ENCODE measurements at places on chromosomes 16 and 17.

DNA sequence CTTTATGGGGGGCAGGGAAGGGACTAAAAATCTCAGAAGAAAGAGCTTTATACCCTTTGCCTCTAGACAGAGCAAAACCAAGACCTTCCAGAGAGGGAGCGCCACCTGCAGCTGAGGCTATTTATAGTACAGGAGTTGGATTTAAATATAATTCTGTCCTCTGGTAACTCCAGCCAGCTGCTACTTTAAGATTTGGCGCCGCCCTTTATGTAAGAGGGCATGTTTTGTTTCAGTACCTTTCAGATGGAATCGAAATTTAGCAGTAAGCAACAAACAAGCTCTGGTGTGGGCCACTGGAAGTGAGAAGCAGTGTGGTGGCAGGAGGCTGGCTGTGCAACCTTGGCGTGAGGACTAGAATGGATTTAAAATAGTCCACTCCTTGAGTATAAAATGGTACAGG lies 5.2 kb upstream of the GUCY2D start:
- no peak for DNase-seq

GRCh38 chr16:85605912-85606841 lies 6.9 kb upstream of the GSE1 start:
- DNase-seq, result no peak

- DNase-seq, result no peak
Observed at GRCh38 chr17:44844390-44844830, 3.3 kb upstream of the HIGD1B start.

DNA sequence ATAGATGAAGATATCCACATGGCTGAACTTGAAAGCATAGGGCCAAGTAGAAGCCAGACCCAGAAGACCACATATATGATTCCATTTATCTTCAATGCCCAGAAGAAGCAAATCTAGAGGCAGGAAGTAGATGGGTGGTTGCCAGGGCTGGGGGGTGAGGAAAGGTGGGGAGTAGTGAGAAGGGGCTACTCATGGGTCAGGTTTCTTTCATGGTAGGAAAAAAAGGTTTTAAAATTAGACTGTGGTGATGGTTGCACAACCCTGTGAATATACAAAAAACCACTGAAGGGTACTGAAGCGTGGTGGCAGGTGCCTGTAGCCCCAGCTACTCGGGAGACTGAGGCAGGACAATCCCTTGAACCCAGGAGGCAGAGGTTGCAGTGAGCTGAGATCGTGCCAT lies 5.4 kb downstream of the CD2BP2 start:
- no peak for DNase-seq

- DNase-seq, result no peak
Observed at GRCh38 chr16:86768228-86768791, 190.0 kb downstream of the FOXL1 start.

- DNase-seq, result no peak
Observed at GRCh38 chr16:4316864-4317531, 1.1 kb downstream of the GLIS2 start.

GRCh38 chr17:41763327-41763726 lies 23.2 kb downstream of the JUP start:
- DNase-seq, result no peak

DNA sequence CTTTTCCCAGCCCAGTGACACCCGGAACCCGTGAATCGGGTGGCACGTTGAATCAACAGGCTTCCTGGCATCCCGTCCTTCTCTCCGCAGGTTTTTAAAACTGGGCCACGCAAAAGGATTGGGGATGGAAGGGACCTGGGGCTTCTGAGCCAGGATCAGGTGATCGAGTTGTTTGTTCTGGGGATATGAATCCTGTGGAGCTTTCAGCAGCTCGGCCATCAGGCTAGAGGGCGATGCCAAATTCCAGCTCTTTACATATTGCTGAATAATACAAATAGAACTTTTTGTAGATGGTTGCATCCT lies 473 bp downstream of the SUPT6H start:
- DNase-seq, result no peak

DNA sequence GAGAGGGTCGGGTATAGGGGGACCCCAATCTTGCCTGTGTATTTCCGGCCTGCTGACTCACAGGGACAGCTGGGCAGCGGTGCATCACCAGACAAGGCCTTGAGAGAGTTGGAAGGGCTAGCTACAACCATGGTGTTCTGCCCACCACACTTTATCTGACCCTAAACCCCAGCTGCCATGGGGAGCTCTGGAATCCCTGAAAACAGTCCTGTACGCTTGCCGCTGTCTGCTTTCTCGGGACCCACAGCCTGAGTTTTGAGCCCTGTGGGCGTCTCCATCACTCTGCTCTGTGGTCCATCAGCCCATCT lies 100.4 kb upstream of the GSE1 start:
- DNase-seq, result no peak

DNA sequence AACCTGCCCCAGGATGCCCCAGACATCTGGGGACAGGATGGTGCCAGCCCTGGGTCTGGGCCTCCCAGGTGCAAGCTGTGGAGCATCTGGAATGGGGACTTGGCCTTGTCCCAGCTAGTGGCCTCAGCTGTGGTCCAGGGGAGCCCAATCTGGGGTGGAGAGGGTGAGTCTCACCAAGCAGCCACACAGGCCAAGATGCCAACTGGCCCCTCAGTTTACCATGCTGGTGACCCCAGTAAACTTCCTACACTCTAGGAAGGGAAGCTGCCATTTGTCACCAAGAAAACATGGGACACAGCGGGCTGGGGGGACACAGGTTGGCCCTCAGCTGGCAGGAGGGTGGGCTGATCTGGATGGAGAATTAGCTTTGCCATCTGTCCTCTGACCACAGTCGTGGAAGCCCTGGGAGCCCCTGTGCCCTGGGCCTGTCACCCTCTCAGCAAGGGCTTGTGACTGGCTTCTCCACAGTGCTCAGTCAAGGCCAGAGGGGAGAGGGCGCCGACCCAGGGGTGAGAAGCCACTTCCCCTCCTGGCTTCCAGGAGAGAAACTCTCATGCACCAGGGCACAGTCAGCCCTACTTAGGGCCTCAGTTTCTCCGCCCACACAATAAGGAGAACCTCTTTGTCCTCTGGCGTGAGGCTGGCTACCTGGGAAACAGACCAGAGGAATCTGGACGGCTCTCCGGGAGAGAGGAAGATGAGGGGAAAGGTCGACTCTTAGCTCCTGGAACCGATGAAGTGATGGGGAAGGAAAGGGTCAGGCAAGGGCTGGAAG lies 126.4 kb upstream of the SMURF2 start:
- DNase-seq, result no peak

GRCh38 chr17:58808609-58809563 lies 53.2 kb downstream of the PPM1E start:
- no peak for DNase-seq

GRCh38 chr17:13597723-13598347 lies 3.9 kb downstream of the HS3ST3A1 start:
- no peak for DNase-seq

DNA sequence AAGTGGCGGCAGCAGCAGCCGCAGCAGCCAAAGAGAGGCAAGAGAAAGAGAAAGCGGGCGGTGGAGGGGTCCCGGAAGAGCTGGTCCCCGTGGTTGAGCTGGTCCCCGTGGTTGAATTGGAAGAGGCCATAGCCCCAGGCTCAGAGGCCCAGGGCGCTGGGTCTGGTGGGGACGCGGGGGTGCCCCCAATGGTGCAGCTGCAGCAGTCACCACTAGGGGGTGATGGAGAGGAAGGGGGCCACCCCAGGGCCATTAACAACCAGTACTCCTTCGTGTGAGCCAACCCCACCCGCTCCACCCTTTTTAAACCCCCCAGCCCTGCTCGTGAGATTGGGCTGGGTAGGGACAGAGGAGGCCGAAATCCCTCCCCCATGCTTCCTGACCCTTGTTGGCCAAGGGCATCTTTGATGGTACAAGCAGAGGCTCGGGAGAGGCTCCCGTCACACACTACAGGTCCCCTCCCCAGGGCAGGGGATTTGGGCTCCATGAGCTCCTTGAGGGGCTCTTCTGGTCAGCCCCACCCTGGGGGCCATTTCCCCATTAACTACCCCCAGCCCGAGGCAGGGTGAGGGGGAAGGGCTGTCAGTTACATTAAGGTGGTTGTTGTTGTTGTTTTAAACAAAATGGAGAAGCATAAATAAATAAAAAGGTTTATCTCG lies 4.6 kb upstream of the ATP2A1 start:
- no peak for DNase-seq

DNA sequence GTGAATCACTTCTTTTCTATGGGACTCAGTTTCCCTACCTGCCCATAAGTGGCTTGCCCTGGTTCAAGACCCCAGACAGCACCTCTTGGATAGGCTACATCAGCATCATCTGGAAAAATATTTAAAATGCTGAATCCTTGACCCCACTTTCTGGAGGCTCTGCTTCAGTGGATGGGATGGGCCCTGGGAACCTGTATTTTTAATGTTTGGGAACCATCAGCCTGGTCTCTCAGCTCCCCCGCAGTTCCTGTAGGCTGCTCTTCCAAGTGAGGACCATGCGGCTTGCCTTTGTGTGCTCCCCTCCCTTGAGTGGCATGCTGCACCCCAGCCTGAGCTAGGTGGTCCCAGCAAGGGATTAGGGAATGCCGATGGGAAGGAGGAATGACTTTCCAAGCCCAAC lies 68.3 kb upstream of the CRHR1 start:
- DNase-seq, result no peak

- DNase-seq, result no peak
Observed at GRCh38 chr17:74307984-74308773, 17.8 kb upstream of the KIF19 start.

DNA sequence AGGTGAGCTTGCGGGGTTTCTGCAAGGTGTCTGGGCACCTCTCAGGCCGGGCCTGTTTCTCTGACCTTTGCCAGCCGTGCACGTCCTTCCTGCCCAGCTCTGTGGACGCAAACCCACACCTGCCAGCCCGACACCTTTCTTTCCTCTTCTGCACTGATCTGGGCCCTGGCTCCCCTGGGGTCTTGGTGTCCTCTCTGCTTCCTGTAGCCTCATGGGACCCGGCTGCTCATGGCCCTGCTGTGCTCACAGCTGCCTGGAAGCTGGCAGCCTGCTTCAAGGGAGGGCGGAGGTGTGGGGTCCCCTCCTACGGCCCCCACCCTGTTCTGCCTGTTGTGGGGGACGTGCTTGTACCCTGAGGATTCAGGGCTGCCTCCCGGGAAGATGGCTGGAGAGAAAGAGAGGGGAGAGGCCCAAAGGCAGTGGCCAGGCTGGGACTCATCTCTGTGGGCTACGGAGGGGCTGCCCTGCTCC lies 342.4 kb downstream of the SEC14L1 start:
- no peak for DNase-seq

DNA sequence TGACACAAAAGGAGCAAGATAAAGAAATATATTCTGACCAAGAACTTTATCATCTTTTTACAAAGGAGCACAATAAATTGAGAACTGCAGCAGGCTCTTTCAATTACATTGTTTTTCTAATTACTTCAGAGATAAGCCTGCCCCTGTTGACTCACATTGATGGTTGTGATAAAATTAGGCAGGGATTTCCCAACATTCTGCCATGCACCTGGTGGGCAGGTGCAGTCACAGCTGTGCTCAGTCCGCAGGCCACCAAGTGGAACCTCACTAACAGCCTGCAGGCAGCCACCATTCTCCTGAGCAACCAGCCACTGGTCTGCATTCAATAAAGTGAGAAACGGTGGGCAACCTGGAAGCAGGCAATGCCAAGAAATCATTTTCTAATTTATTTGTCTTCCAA lies 5.1 kb downstream of the FANCA start:
- no peak for DNase-seq

DNA sequence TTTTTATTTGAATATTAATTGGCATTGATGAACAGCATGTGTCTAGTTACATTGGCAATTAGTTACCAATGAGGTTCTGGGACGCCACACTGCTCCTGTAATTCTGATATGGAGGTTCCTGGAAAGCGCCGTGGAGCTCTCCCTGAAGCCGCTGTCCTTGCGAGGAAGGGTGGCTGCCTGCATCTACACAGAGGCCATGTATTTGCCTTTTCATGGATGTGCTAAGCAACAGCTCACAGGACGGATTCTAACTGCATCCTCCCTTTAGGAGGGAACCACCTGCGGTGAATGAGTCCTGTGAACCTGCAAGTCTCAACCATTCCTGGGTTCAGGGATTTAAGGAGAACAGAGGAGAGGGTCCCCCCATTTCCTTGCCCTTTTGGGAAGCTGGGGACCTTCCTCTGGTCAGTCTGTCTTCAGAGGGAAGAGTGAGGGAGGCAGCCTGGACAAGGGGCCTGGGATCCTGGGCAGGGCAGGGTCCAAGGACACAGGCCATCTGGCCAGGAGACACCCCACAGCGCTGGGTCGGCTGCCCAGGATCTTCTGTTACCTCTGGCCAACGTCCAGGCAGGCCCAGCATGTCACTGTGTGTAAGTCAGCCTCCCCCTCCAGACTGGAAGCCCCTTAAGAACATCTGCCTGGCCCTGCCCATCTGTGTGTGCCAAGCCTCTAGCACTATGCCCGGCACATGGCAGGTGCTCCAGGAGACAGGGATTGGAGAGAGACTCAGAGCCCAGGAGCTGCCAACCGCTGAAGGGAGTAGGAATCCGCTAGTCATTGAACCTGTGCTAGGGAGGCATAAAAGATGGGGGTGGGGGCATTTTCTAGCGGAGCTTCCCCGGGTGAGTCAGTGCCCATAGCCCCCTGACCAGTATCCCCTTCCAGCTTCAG lies 314.1 kb upstream of the TNRC6C start:
- DNase-seq, result no peak

- DNase-seq, result no peak
Observed at GRCh38 chr16:49939495-49939894, 83.6 kb upstream of the ZNF423 start.

DNA sequence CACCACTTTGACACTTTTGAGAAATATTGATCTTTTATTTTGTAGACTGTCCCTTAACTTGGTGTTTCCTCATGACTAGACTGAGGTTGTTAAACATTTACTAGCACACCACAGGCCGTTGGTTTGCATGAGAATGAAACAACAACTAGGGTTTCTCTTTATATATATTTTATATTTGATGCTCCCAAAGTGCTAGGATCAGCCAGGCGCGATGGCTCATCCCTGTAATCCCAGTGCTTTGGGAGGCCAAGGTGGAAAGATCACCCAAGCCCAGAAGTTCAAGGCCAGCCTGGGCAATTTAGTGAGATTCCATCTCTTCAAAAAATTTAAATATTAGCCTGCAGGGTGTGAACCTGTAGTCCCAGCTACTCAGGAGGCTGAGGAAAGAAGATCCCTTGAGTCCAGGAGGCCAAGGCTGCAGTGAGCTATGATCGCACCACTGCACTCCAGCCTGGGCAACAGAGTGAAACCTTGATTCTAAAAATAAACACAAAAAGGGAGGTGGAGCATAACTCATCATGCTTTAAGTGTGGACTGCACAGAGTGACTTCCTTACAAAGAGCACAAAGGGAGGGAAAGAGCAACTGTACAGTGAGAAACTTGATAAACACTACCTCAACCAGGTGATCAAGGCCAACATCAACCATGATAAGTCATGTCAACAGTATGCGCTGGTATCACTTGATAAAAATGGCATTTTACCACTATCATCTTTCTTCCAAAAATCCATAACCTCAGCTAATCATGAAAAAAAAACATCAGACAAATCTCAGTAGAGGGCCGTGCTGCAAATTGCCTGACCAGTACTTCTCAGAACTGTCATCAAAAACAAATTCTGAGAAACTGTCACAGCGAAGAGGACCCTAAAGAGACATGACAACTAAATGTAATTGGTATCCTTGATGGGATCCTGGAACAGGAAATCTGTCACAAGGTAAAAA lies 72.8 kb upstream of the ATF7IP2 start:
- DNase-seq, result no peak
